Smooth muscle cell of the brain vasculature (primary cell): ENCODE measurements at places on chromosomes 5 and 9.
A peak's percentile ranks its signal among the peaks of the same experiment; 100 is the strongest.

DNA sequence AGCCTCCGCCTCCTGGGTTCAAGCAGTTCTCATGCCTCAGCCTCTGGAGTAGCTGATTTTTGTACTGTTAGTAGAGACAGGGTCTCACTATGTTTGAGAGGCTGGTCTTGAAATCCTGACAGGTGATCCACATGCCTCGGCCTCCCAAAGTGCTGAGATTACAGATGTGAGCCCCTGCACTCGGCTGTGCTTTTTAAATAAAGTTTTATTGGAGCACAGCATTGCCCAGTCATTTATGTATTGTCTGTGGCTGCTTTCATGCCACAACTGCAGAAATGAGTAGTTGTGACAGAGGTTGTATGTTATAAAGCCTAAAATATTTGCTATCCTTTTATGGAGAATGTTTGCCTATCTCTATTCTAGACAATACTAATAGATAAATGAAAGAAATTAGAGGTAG lies 169.2 kb downstream of the AOPEP start:
- no peak for DNase-seq

- no peak for DNase-seq
Measured at GRCh38 chr9:28056466-28056865, 483.2 kb upstream of the C9orf72 start.

DNA sequence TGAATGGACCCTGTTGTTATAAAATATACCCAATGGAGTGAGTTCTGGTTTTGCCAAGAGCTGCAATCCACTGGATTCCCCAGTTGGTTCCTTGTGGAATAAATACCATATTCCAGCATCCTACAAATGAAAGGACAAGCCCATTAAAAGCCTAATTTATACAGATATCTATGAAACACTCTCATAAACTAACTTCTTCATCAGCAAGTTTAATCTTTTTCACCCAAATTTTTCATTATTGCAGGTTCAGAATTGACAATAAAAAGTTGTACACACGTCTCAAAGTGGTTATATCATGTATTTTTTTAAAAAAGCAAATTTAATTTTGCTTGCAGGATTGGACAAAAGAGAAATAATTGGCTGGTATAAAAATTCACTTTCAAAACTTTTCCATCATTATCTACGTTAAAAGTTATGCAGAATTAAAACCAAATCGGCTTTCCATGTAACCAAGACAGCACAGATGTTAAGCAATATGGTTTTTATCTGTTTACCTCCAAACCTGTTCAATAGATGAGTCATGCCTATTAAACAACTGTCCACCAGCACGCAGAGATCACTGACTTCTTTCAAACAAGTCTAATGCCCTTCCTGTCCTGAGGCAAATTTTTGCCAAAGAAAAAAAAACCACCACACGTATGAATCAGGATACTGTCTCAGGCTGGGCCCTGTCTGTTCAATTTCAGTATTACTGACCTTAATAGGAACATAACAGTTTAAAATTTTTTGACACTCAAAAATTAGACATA lies 42.5 kb downstream of the CEMIP2 start:
- no peak for DNase-seq

DNA sequence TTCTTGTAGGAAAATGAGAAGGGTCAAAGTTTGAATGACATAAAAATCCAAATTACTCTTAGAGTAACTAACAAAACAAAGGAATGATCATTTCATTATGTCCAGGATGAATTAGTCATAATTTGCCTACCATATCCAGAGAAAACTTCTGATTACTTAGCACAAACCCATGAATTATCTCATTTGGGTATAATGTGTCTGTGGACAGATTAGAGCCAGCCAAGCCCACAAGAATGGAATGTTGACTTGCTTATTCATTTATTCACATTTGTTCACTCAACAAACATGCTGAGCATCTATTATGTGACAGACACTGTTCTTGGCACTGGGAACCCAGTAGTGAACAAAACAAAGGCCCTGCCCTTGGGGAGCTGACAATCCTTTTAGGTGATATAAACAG lies 87.4 kb downstream of the APBA1 start:
- no peak for DNase-seq

- no peak for DNase-seq
Measured at GRCh38 chr9:122797316-122798063, 2.4 kb upstream of the OR1K1 start.

GRCh38 chr5:138289296-138289695 lies 14.9 kb upstream of the GFRA3 start:
- no peak for DNase-seq

GRCh38 chr9:100131875-100132430 lies 32.9 kb downstream of the INVS start:
- DNase-seq: no peak

DNA sequence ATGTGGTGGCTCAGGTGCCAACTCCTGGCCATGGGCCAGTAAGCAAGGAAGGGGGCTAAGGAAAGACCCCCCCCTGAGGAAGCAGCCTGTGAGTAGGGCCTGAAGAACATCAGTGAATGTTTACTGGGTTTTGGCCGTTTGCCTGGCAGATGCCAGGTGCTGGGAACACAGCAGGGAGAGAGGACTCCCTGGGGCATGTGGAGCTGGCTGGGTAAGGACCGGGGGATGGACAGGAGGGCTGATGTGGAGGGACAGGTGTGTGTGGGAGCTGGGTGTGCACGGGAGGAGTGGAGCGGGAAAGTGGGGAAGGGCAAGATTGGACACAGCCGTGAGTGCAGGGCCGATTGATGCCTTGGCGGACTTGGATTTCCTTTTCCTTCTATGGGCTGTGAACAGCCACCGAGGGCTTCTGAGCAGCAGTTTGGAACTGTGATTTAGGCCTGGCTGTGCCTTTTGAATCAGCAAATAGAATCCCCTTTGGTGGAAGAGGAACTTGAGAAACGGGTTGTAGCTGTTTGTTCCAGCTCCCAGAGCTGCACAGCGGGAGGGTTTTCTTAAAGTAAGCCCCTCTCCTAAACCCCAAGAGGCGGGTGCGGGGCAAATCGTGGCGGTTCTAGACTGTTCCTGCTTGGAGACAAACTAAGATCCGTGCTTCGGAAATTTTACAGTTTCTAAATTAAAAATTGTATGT lies 3.1 kb downstream of the HMCN2 start:
- no peak for DNase-seq

DNA sequence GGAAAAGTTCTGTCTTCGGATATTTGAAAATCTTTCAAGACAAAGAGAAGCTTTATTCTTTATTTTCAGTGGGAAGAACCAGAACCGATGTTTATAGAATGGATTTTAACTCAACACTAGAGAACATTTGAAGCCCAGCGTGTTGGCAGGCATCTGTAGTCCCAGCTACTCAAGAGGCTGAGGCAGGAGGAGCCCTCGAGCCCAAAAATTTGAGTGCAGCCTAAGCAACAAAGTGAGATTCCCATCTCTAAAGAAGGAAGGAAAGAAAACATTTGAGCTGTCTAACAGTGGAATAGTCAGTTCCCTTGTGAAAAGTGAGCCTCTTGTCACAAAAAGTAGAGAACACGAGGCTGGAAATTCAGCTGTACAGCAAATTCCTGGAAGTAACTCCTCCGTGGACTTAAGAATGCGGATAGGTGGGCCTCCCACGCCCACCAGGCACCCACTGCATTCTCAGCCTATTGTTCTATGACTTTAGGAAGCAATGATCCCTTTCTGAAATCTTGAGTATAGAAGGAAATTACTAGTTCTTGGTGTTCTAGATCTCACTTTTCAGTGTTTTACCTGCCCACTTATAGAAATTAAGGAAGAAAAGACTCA lies 2.3 kb upstream of the PTPDC1 start:
- no peak for DNase-seq

- DNase-seq: no peak
Measured at GRCh38 chr5:140205952-140206351, 31.0 kb downstream of the CYSTM1 start.

GRCh38 chr5:136014049-136015002 lies 14.5 kb upstream of the TGFBI start:
- peak; percentile 63 for DNase-seq

- no peak for DNase-seq
Measured at GRCh38 chr5:6398570-6399230, 20.4 kb upstream of the MED10 start.

DNA sequence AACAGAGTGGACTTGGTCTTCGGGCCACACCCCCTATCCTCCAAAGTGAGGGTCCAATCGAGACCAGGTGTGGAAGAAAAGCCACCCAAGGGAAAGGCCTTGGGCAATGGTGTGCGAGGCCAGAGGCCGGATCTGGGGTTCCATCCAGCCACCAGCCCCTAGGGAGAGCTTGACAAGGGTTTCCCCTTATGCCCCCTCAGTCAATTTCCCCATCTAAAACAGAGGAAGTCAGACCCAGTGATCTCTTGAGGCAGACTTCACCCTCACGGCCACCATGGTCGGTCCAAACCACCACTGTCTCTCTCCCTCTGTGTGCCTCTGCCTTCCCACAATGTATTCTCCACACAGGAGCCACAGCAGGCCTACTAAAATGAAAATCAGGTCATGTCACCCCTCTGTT lies 82.9 kb downstream of the C5orf15 start:
- DNase-seq: no peak

DNA sequence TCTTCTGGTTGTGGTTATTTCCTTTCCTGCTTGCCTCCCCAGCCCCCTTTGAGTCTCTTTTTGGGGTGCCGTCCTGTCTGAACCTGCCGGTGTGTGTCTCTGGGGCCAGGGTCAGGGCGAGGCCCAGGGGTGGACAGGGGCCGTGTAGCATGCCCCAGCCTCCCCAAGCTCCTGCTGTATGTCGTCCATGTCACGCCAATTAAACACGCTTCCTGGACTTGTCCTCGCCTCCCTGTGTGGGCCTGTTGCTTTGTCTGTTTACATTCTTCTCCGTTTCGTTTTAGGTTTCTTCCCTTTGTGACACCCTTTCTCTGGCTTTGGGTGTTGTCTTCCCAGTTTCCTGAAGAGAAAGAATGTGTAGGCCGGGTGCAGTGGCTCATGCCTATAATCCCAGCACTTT lies 28.5 kb upstream of the HMCN2 start:
- DNase-seq: no peak

DNA sequence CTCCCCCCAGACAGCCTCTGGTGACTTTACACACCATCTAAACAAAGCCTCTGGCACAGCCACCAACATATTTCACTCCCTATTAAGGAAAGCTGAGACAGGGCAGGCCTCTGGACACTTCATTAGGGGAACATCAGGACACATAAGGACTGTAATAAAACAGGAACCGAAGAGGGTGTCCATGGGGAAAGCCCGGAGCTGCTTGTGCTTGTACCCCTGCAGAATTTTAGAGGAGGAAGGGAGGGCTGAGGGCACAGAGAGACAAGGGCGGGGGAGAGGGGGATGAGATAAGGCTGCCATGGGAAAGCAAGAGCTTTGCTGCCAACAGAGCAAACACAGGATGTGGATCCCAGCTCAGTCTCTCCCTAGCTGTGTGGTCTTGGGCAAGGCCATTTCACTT lies 138.4 kb downstream of the ASTN2 start:
- no peak for DNase-seq

DNA sequence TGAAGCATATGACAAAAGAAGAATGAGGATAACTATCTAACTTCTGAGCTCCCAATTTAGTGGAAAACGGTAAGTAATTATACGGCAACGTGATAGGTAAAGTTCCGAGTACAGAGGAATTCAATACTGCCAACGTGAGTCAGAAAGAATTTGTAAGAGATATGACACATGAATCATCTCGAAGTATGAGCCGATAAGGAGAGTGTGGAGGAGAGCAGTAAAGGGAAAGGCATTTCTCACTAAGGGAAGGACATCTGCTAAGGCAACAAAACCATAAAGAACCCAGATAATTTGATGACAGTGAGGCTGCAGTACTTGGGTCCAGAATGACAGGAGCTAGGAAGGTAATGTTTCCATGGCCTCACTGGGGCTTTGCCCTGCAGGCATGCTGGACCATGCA lies 11.0 kb downstream of the MPDZ start:
- DNase-seq: no peak

- DNase-seq: no peak
Measured at GRCh38 chr9:132562306-132562573, 20.2 kb upstream of the BARHL1 start.

DNA sequence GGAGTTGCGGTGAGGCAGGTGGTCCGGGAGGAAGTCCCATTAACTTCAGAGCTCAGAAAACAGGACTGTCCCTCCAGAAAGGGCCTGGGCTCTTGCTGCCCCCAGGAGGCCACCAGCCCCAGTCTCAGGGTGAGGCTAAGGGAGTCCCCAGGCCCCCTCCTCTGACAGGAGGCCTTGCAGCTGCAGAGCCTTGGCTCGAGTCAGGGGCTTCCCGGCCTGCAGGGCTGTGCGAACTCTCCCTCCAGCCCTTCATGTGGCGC lies 3.2 kb upstream of the STPG3 start:
- no peak for DNase-seq

GRCh38 chr9:93223260-93224180 lies 39.6 kb downstream of the WNK2 start:
- no peak for DNase-seq

DNA sequence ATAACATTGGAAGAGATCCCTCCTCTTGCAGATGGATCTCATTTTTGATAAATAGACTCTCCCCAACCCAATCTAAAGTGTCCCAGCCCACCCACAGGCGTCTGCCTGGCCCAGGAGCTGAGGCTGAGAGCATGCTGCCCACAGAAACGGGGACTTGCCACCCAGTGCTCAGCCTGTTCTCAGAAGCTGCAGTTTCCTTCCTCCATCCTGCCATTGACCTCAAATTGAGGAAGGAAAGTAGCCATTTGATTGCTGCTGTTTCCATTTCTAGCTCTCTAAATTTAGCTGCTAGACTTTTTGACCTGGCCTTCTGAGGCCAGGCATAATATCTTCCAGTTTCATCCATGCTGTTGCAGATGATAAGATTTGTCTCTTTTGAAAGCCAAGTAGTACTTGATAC lies 31.1 kb upstream of the FRMD3 start:
- DNase-seq: no peak

- no peak for DNase-seq
Measured at GRCh38 chr5:96288166-96288844, 144.7 kb downstream of the PCSK1 start.

DNA sequence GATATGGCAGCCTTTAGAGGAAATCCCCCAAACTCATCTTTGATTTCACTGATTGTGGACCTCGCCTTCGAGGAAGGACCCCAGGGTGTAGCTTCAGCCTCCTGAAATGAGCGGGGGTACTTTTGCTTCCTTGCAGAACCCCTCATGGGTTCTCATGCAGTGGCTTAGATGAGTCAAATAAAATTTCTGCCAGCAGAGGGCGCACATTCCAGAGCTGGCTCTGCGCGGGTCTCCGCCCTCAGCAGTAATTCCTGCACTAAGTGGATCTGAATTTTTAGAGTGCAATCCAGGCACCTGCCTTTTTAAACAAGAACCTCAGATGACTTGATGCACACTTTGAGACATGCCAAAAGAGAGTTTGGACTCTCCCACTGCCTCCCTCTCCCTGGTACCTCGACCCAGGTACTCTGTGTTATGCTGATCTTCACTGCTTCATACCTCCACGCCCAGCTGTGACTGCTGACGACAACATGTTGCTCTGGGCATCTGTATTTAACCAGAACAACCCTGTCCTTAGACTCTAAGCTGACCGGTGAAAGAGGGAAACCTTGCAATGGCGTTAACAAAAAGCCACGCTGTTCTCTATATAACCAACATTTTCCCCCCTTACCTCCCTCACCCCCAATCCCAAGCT lies 7.3 kb downstream of the EGFLAM start:
- peak; percentile 28 for DNase-seq

- DNase-seq: no peak
Measured at GRCh38 chr5:146699664-146700418, 178.7 kb downstream of the PPP2R2B start.

- DNase-seq: no peak
Measured at GRCh38 chr5:169022718-169023117, 278.2 kb downstream of the SLIT3 start.
